ENCODE measurements at places on chromosomes 12 and 14.
A peak's percentile ranks its signal among the peaks of the same experiment; 100 is the strongest.

DNA sequence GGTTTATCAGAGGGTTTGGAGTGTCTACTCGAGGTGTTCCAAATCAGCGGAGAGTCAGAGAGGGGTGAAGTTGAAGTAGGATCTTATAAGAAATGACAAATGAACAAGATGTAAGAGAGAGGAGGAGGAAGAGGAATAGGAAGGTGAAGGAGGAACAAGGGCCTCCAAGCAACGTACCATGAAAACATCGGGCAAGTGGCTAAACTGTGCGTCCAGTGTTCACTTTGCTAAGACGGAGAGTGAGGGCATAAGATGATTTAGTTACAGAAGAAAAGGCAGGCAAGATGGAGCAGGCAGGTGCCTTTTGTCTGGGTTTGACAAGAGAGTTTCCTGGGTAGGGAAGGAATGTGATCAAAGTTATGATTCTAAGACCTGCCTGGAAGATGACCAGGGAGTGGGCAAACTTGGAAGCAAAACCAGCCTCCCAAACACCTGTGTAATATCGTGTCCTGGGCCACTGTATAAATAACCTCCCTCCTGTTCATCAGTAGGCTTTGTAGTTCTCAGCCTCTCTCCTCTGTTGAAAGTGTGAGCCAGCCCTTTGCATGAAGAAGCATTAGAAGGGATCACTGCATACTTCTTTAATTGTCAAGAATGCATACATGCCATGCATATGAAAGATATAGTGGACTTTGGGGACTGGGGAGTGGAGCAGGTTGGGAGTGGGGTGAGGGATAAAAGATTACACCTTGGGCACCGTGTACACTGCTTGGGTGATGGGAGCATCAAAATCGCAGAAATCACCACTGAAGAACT, 111.4 kb downstream of the ZFP36L1 start:
- no peak for DNase-seq

- no peak for DNase-seq
These were observed 6.9 kb downstream of the OXA1L start for GRCh38 chr14:22773162-22774010.

DNA sequence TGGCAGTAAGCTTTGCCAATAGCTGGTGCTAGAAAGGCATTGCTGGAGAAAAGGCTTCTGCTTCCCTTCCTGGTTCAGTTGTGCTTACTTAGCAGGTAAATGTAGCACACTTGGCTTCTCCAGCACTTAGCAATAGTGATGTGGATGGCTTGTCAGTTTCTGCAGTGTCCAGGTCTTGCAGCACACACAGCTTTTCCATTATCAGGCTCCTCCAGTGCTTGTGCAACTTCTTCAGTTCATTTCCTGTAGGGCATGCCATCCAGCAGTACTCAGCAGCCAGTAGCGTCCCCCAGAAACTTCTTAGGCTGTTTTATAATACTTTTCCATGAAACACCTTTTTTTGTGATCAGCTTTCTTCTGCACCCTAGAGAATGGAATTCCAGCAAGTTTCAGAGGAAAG, 154.6 kb downstream of the SLC6A15 start:
- DNase-seq, result no peak

GRCh38 chr12:66423266-66423665, 121.0 kb downstream of the HELB start:
- DNase-seq, result no peak

DNA sequence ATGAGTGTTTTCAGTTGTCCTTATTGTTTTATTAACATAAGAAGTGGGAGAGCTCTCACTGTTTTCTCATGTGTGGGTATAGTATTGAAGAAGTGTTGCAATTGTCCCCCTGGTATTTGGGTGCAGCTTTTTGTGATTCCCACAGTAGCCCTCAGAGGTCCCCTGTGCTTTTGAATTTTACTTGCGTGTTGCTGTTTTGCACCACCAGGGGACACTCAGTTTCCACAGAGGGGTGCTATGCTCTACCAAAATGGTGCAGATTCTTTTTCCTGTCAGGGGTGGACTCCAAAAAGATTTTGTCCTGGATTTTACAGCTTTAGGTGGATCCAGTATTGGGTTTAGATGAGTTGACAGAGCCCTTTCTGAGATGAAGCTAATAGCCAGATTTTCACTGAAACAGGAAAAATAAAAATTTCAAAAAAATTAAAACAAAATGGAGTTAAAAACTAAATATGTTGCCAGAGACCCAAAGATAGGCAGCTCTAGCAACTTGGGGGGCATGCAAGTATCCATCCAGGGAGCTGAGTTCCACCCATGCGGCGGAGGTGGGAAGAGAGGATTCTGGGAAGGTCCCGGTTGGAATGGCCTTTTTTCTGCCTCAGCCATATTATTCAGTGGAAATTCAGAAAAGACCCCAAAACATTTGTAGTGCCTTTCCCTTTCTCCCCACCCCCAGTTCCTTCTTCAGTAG, 50.2 kb downstream of the TTLL5 start:
- DNase-seq, result peak; percentile 73

DNA sequence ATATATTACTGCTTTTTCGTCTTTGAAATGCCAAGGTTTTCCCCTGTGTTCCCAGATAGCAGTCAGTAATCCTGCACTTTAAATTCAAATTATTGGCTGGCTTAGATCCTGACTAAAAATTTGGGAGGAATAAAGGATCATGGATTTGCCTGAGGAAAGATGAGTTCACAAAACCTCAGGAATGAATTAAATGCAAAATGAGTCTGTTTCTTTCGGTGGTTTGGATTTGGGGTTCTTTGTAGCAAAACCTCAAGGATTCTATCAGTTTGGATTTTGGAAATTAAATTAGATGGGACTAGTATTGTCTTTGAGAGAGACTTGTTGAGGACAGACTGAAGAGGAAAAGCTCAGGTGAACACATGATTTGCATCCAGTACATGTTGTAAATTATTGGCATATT, 36.1 kb downstream of the PPFIBP1 start:
- DNase-seq, result no peak

GRCh38 chr12:127657036-127657435, 609.9 kb upstream of the TMEM132C start:
- no peak for DNase-seq

- no peak for DNase-seq
These were observed 149.3 kb upstream of the FKBP4 start for GRCh38 chr12:2645460-2645859.

- no peak for DNase-seq
These were observed 190.8 kb downstream of the SLC41A2 start for GRCh38 chr12:104767261-104767660.

GRCh38 chr14:102778338-102779083, 1.3 kb downstream of the TRAF3 start:
- no peak for DNase-seq

DNA sequence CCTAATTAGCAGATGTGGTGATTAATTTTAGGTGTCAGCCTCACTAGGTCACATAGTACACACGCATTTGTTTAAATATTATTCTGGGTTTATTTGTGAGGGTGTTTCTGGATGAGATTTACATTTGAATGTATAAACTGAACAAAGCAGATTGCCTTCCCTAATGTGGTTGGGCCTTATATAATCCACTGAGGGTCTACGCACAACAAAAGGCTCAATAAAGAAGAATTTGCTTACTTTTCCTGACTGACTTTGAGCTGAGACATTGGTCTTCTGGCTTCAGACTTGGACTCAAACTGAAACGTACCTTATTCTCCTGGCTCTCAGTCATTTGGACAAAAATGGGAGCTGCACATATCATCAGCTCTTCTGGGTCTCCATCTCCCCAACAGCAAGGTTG, 1132.3 kb upstream of the FLRT2 start:
- DNase-seq, result no peak

DNA sequence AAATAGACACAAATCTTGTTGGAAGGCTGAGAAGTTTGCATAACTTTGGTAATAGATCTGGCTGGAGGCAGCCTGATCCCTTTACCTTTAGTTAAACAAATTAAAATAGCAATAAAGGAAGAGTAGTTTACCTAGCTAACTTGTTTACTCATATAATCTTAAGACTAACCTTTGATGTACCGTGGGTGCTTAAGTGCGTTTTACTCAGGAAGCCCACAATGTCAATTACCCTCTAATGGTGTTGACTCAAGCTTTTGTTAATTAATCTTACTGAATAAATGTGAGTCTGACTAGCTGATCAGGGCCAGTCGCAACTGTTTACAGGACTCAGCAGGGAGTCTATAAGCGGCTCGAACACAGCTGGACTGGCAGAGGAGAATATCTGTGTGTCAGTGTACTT, 51.5 kb downstream of the FAR2 start:
- no peak for DNase-seq

DNA sequence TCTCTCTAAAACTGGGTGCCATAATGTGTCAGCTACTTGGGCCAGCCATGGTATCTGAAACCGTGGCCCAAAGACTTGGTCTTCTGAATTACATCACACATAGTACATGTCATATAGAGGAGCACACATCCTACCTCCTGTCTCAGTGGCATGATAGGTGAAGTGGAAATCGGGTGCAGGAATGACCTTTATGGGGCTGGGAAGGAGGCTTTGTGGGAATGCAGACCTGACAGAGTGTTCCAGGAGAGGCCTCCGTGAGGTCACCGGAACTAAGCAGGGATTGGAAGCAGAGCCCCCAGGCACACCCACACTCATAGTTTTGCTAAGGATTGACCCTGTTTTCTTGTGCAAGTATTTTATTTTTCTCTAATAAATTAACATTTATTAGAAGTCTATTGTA, 82.6 kb downstream of the NTF3 start:
- no peak for DNase-seq

DNA sequence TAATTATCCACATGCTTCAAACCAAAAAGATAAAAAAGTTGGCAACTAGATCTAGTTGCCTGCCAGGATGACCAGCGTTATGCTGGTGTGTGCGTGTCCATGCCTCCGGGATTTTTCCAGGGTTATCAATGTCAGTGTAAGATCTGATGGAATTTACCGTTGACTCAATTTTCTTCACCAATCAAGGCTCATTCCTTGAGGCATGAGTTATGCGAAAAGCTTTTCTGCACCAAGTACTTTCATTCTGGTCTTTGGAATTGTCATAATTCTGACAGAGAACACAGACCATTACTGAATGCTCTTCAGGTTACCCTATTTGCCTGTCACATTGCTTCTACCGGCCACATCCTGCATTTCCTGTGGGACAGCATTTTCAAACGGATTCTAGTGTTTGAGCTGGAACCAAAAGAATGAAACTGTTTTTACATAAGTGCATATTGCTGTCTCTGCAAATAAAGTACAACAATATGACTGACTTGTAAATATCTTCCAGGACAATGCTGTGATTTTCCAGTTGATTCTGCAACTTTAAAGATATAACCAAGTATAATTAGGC, 91.8 kb downstream of the DUSP16 start:
- no peak for DNase-seq

DNA sequence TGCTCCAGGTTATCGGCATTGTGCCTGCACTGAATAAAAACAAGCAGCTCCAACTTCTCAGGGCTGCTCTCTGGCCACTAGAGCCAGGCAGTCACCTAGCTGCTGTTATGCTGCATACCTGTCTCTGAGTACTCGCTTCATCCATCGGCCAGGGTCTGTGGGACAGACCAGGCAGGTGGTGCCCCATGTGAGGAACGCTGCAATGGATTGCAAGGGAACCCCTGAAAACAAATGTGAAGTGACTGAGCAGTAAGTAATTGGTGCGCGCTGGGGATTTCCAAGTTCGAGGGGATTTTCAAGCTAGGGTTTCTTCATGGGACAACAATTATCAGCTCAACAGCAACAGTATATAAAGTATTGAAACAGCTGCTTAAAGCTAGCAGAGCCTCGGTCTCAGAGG, 965.3 kb downstream of the AACS start:
- DNase-seq, result no peak

- DNase-seq, result no peak
These were observed 18.0 kb downstream of the XRCC3 start for GRCh38 chr14:103697206-103697602.

DNA sequence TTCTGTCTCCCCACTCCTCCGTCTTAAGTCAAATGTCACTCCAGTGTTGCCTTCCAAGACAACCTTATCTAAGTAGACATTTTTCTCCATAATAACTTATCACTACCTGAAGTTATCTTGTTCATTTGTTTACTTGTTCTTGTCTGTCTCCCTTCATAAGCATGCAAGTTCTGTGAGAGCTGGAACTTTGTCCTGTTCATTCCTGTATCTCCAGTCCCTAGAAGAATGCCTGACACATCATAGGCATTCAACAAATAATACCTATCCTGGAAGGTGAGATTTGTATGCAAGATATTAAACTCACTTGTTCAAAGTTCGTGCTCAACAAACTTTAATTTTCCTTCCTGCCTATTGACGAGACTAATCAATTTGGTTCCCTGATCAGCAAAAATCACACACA, 5.7 kb upstream of the MIA2 start:
- DNase-seq, result no peak

GRCh38 chr12:119528241-119528640, 65.3 kb upstream of the TMEM233 start:
- DNase-seq, result no peak

GRCh38 chr14:47826809-47827208, 151.4 kb upstream of the MDGA2 start:
- no peak for DNase-seq

- no peak for DNase-seq
These were observed 77.0 kb downstream of the ADGRD1 start for GRCh38 chr12:131030472-131031328.

DNA sequence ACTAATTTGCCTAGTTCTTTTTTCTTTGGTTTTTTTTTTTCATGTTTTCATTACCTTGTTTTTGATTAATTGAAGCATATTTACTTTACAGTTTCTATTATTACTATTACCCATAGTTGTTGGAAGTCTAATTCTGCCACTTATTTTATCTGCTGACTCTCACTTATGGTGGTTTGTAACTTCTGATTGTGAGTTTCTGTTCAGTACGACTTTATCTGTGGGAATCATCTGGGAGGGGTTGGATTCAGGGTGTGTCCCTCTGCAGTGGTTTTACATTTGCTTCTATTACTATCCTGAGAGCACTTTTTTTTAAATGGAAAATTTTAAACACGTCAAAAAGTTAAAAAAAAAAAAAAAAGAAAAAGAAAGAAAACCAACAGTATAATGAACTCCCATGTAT, 26.4 kb upstream of the SOS2 start:
- DNase-seq, result no peak

DNA sequence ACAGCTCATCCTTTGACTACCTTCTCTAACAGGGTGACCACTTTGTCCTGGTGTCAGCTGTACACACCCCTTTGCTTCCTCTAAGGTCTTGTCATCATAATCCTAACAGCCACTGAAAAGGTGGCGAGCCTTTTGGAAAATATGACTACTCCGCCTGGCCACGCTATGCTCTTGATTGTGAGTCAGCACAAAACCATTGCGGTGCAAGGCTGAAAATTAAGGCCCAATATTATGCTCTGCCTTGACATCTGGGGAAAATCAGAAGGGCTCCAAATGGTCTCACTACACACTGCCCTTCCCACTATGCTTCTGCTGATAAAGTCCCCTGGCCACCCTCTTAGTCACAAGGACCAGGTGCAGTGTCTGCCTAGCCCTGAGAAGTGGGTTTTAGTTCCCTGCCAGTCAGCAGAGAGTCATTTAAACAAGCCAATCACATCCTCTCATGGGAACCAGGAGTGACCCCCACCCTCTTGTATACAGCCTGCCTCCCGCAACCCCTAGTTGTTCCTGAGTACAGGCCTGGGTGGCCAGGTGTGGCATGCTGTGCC, 34.3 kb downstream of the FGD6 start:
- no peak for DNase-seq

Data from spinal cord (tissue), 10 donors.